ENCODE measurements at places on chromosomes 16 and 17. TPM values are rescaled to one million over a fixed set of nuclear protein-coding genes. Genes with fewer than 3 reads are reported as not detected.

- DNase-seq, result no peak
These were observed 17.6 kb downstream of the CLUAP1 start for GRCh38 chr16:3518292-3518985.

DNA sequence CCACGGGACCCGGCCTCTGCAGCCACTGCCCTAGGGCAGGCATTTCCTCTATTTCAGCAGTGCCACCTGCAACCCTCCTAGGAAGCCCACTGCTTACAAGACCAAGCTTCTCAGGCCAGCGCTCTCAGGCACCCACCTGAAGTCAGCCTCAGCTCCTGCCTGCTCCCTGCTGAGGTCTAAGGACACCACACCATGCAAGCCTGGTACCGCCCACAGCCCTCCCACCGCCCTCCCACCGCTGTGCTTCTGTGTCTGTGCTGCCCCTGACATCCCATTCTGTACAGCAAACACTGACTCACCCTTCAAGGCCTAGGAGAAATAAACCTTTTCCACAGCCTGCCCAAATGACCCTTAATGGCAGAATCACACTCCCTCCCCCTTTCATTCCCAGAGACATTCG is 6.3 kb downstream of the CLUH start:
- DNase-seq, result no peak

DNA sequence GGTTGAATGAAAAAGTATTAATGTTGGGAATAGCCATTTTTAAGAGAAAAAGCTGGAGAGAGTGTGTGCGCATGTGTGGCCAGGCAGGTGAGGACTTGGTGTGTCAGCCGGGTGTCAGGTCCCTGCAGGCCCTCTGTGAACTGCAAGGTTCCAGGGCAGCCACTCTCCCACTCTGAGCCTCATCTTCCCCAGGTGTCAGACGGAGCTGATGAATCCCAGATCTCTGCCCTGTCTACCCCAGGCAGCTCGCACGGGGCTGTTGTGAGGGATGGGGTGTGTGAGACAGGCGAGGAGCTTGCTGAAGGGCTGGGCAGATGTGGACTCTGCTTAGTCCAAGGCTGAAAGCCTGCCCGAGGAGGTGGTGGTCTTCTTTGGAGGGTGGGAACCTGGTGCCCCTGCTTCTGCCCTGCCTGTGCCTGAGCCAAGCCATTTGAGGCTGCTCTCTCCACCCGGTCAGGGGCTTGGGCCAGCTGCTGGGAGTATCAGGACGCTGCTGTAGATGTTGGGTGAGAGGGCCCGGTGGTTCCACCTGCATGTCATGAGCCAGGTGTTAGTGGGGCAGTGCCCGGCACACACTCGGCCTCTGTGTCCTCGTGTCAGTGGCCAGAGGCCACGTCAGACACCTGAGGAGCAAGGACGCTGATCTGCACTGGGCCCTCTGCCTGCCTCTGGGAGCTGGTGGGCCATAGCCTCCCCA is 122.4 kb downstream of the RAB11FIP4 start:
- DNase-seq, result no peak

GRCh38 chr17:58643147-58643546 is 48.7 kb downstream of the TEX14 start:
- no peak for DNase-seq

DNA sequence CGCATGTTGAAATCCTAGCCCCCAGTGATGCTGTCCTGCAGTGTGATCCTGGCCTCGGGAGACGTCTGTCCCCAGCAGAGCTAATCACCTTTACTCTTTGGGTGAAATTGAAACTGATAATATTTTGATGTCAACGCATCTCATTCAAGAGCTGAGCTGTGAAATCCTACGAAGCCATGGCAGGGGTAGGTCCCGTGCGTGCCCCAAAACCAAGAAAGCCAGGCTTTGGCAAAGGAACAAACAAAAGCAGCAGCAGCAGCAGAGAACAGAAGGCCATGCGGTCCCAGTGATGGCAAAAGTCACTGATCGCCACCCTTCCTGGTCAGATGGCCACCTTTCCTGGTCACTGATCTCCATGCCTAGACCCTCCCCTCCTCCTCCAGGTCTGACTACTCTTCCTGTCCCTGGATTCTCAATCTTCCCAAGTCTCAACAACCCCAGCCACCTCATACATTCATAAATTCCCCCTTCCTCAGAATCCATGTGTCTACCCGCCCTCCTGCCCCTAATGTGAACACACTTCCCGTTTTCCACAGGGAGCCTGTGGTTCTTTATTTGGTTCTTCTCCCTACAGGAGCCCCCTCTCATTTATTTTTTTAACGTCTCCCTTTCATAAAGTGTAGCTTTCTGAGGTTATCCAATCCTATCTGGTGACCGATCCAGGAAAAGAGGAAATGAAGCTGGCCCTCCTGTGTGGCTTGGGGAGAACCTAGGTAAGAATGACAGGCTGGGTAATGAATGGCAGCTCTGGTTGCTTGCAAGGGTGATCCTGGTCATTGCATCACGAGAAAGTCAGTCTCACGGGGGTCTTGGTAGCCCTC is 50.3 kb downstream of the CPPED1 start:
- DNase-seq, result no peak

GRCh38 chr16:15953929-15954813 is 4.8 kb downstream of the ABCC1 start:
- DNase-seq, result no peak

DNA sequence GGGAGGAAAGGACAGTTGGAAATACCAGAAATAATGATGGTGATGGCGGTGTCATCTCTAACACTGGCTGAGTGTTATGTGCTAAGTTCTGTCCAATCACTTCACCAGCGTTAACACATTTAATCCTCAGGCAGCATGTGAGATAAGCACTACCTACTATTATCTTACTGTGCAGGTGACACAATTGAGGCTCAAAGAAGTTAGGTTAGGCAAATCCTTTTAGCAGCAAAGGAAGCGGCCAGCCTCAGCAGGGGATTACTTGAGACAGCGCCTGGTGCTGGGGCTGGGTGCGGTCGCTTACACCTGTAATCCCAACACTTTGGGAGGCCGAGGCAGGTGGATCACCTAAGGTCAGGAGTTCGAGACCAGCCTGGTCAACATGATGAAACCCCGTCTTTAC is 18.7 kb upstream of the DHX8 start:
- DNase-seq, result no peak

GRCh38 chr17:61294777-61295176 is 104.9 kb upstream of the TBX2 start:
- DNase-seq, result no peak

GRCh38 chr17:63842540-63843386 is at the start of gene SMARCD2:
Gene SMARCD2, minus strand, starts transcription at chr17:63842685. Its CDS starts 11 bp downstream, at chr17:63842674.
- DNase-seq, result peak; percentile 100

DNA sequence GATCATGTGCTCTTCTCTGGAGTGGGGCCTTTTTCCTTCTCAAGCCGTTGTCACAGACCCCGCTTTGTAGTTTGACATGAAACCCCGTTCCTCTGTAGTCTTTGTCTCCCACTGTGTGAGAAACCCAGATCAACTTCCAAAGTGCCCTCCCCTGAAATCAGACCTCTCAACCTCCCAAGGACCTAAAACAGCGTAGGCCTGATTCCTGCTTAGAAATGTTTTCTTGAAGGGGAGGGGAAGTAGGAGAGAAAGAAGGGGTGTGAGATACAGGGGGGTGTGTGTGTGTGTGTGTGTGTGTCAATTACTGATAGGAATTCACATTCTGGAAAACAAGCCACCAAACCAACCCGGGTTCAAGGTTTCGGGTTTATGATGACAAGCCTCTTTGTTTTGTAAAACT is 1.4 kb downstream of the UBE2O start:
- no peak for DNase-seq

DNA sequence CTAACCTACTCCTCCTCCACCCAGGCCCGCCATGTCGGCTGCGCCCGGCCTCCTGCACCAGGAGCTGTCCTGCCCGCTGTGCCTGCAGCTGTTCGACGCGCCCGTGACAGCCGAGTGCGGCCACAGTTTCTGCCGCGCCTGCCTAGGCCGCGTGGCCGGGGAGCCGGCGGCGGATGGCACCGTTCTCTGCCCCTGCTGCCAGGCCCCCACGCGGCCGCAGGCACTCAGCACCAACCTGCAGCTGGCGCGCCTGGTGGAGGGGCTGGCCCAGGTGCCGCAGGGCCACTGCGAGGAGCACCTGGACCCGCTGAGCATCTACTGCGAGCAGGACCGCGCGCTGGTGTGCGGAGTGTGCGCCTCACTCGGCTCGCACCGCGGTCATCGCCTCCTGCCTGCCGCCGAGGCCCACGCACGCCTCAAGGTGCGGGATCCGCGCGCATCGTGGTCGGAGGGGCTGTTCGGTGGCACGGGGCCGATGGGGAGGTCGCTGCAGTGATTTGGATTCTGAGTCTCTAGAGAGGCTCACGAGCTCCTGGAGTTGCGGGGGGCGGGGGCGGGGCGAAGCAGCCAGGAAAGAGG is 878 bp downstream of the TRIM72 start:
- DNase-seq, result no peak

GRCh38 chr17:915538-916201 is 63.9 kb downstream of the NXN start:
- no peak for DNase-seq

- peak; percentile 79 for DNase-seq
These were observed at the start of gene RPL19 for GRCh38 chr17:39200070-39200879. Gene RPL19, plus strand, starts transcription at chr17:39200283. Its CDS starts 62 bp downstream, at chr17:39200345.

DNA sequence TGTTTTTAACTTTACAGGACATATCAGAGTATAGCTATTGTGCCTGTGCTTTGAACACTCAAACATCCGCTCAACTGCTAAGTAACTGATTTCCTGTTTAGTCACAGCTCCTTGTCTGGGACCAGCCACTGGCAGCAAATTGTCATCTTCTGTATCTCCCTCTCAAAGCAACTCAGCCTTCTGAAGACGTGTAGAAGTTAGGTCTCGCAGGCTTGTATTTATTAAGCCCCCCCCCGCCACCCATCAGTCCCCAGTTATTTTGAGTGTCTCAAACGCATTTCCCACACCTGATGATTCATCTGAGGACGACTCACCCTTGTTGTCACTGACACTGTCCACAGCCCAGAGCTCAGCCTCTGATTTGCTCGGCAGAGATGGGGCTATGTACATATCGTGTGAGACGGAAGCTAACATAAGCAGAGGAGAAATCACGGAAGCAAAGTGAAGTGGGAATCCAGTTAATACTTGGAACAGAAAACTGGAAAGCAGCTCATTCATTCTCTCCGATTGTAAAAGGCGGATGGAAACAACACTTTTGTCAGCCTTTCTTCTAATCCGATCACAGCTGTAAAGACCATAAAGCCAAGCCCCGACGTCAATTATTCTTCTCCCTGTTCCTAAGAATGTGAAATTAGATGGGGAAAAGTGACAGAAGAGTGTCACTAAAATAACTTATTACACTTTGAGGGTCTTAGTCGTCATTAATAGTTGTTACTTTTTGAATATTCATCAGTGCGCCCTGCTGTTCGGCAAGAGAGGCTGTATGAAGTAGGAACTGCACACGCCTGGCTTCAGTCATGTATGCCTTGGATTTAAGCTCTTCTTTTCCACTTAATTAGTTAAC is 64.2 kb downstream of the PITPNC1 start:
- peak; percentile 90 for DNase-seq

DNA sequence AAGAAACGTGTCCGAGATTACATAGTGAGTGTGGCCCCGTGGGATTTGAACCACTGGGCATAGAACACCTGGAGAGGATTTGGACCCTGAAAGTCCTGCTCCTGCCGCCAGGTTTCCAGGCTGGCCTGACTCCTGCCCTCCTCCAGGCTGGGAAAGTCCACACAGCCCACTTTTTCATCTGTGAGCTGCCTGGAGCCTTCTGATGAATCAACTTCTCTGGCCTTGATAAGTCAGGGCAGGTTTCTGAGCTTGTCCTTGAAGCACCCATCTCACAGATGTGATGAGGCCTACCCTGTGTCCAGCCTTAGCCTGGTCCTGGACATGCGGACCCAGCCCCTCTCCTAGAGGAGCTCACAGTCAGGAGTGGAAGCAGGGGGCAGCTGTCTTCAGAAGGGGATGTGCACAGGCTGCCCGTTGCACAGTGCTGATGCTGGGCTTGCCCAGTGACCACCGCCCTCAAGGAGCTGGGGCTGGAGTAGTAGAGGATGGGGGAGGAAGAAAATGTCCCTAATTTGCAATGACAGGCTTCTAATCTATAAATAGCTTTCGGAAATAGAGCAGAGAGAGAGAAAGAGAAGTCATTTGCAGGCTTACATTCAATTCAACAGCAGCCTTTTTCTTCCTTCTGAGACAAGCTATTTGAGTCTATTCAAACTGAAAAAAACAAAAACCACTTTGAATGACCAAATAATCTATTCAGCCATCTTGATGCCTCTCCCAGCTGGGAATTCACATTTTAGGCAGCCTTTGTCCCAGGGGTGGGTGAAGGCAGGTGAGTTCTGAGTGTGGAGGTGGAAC is 73.5 kb upstream of the DNAJA2 start:
- no peak for DNase-seq

DNA sequence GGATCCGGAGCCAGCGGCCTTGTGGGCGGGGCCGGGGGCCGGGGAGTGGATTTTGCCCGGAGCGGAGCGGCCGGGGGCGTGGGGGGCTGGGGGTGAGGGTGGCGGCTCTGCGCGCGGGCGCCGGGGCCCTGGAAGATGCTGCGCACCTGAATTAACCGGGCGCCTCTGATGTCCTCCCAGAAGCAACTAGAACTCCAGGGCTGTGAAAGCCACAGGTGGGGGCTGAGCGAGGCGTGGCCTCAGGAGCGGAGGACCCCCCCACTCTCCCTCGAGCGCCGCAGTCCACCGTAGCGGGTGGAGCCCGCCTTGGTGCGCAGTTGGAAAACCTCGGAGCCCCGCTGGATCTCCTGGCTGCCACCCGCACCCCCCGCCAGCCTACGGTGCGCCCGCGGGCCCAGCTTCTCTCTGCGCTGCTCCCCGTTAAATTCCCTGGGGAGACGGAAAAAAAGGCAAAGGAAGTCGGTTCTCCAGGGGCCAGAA is 549 bp downstream of the SLC26A11 start:
- DNase-seq, result no peak

DNA sequence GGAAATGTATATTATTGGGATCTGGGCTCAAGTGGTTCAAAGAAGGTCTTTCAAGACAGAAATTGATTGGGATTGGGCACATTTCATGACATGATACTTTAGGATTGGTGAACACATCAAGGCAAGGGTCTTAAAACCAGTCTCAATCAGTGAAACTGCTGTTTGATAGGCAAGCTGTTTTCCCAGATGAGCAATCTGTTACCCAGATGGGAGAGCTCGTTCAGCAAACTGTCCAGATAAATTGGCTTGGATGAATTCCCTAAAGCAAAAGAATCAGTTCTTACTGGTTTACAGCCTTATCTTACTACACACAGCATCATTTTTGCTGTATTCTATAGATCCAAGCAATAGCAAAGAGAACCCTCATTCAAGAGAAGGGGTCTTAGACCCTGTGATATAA is 31.0 kb upstream of the CNEP1R1 start:
- no peak for DNase-seq

- peak; percentile 4 for DNase-seq
These were observed 99.9 kb downstream of the EFCAB13 start for GRCh38 chr17:47423406-47424295.

- DNase-seq, result no peak
These were observed 3.5 kb upstream of the RNF43 start for GRCh38 chr17:58420827-58421226.

The TSNAXIP1 gene
- total RNA-seq, result 0.50 TPM

The HOXB5 gene
- not detected for total RNA-seq

The PKMYT1 gene
- 128 TPM for total RNA-seq

The DNAH17 gene
- 0.42 TPM for total RNA-seq

The PRPF8 gene
- 458 TPM for total RNA-seq

The MYH13 gene
- not detected for total RNA-seq

The LRRC37A gene
- 2.4 TPM for total RNA-seq

Measured in activated naive CD4-positive, alpha-beta T cell treated with anti-CD3 and anti-CD28 coated beads for 36 hours (primary cell).